ENCODE measurements at places on chromosomes 3 and 15.

GRCh38 chr3:100720426-100720825, 11.1 kb downstream of the TFG start:
- DNase-seq: no peak

DNA sequence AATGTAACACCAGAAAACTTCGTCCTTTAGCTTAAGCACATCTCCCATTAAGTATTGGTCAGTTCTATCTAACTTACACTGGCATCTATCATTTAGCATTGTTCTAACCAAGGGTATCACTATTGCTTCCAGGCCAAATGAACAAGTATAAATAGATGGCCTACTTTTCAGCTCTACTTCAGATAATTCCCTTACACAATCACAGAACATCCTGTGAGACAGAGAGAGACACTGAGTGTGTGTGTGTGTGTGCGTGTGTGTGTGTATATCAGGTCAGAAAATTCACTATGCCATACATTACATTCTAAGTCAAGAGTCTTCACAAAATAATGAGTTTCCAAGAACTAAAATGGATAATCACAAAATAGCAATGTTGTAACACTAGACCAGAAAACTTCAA, 39.1 kb downstream of the SCAPER start:
- DNase-seq: no peak

- no peak for DNase-seq
Measured at GRCh38 chr15:93179072-93179471, 90.1 kb upstream of the RGMA start.

DNA sequence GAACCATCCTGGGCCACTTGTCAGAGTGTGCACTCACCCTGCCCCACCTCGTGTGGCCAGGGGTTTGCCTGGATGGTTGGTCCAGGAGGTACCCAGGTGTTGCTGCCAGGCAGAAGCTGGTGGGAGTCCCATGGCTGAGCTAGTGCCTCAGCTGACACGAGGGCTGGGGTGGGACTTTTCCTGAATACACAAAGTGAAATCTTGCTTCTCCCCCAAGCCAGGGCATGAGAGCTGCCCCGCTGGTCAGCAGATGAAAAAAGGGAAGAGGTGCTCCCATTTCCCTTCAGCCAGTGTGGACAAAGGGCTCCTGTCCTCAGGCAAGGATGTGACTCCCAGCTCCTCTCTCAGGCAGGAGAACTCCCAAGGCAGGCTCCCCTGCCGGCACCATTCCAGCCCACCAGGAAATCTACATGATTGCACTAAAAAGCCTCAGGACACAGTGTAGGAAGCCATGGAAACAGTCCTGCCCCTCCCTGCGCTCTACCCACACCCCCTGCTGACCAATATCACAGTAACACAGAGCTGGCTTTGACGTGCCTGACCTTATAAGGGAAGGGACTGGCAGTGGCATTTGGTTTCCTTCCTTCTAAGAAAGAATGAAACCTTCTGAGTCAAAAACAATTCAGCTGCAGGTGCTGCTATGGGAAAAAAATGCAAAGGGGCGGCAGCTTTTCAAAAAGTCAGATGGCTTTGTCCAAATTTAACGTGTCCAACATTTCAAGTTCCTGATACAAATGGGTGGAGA, 33.9 kb downstream of the MYO5C start:
- DNase-seq: peak; percentile 69

DNA sequence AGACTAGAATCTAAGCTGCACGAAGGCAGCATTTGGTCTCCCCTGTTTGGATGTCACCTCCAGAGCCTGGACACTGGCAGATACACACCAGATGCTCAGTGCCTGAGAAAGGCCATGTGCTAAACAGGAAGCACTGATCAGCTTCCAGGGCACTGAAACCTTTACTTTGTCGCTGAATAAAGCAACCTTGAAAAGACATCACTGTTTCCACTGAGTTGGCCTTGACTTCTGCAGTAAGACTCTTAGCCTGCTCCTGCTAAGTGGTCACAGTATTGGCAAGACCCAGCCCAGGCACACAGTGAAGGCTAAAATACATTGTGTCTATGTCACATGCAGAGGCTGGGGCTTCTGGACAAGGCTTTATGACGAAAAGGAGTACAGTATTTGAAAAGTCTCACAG, 104.3 kb upstream of the ICE2 start:
- DNase-seq: no peak

DNA sequence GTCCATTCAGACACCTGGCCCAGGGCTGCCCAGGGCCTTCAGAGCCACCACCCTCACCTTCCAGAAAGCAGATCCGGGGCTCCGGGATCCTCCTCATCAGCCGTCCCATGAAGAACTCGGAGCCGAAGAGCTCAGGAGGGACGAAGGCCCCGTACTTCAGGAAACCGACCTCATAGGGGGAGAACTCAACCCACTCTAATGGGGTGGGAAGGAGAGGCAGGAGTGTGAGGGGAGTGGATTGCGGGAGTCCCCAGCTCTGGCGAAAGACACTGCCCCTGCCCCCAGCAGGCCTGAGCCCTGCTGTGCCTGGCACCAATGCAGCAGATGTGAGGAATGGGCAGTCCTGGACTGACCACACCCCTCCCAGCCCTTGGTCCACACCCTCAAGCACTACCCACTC, 22.6 kb downstream of the PLA2G4D start:
- no peak for DNase-seq

- no peak for DNase-seq
Measured at GRCh38 chr15:100726070-100726420, 123.7 kb downstream of the ASB7 start.

- DNase-seq: no peak
Measured at GRCh38 chr3:146090521-146090920, 70.5 kb downstream of the PLOD2 start.

- no peak for DNase-seq
Measured at GRCh38 chr3:39139442-39139841, 13.9 kb downstream of the CSRNP1 start.

GRCh38 chr3:78986416-78987101, 781.2 kb downstream of the ROBO1 start:
- DNase-seq: no peak

DNA sequence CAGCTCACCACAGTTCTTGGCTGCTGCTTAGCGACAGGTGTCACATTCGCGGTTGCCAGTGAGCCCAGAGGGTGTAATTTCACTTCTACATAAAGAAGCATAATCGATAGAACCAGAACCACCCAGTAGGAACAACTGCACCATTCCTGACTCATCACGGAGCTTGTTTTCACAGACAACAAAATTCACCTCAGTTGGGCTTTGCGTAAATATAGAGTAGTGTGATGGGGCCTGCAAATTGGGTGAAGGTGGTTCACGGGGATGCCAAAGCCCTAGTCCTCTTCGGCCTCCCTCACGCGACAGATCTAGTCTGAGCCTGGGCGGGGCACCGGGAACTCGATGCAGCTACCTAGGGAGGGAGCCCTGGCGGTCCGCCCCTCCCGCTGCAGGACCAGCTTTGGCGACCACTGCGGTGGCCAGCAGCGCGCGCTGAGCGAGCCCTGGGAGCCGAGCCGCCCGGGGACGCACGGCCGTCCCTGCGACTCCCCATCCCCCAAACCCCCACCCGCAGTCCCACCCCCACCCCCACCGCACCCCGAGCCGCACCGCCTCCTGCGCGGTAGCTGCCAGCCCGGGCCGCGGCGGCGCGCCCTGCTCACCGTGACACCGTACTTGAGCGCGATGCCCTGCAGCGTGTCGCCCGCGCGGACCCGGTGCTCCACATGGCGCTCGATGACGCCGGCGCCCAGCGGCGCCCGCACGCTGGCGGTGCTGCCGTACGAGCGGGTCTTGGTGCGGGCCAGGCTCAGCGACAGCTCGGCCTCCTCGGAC, 519 bp downstream of the LYSMD2 start:
- peak; percentile 39 for DNase-seq

GRCh38 chr15:93716615-93717231, 514.6 kb upstream of the MCTP2 start:
- no peak for DNase-seq

DNA sequence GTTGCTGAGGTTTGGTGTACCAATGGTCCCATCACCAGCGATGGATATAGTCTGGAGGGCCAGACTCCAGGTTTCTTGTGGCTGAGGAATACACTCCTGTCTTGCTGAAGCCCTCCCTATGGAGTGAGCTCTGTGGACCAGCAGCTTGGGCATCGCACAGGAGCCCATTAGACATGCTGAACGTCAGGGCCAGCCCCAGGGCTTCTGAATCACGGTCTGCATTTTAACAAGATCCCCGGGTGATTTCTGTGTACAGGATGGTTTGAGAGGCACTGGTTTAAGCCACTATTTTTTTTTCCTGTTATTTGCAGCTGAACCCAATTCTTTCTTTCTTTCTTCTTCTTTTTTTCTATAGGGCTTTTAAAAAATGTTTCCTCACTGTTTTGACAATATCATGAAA, 69.5 kb upstream of the XCR1 start:
- no peak for DNase-seq

DNA sequence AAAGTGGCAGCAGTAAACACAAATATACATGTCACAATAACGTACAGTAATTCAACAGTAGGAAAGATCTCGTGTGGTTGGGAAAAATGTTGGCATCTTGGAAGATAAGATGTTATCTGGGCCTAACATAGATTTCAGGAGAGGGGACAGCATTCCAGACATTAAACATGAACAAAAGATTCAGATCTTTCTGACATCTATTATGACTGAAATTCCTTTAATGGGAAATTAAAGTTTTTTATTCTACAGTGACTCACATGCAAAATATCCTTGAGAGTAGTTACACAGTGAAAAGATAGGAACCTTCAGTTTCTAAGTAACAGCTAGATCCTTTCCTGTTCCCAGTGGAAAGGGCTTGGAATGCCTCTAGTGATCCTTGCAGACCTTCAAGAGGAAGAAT, 9.2 kb downstream of the NDUFB5 start:
- no peak for DNase-seq

- DNase-seq: no peak
Measured at GRCh38 chr3:127535106-127535785, 55.3 kb downstream of the TPRA1 start.

GRCh38 chr3:41693799-41694198, 268.1 kb downstream of the ULK4 start:
- DNase-seq: no peak

- no peak for DNase-seq
Measured at GRCh38 chr3:110494093-110494490, 577.5 kb upstream of the NECTIN3 start.

- DNase-seq: no peak
Measured at GRCh38 chr3:118808723-118809122, 225.9 kb downstream of the IGSF11 start.

- no peak for DNase-seq
Measured at GRCh38 chr3:19748782-19749447, 185.1 kb downstream of the EFHB start.

GRCh38 chr15:73569361-73569760, 63.8 kb downstream of the NPTN start:
- no peak for DNase-seq

DNA sequence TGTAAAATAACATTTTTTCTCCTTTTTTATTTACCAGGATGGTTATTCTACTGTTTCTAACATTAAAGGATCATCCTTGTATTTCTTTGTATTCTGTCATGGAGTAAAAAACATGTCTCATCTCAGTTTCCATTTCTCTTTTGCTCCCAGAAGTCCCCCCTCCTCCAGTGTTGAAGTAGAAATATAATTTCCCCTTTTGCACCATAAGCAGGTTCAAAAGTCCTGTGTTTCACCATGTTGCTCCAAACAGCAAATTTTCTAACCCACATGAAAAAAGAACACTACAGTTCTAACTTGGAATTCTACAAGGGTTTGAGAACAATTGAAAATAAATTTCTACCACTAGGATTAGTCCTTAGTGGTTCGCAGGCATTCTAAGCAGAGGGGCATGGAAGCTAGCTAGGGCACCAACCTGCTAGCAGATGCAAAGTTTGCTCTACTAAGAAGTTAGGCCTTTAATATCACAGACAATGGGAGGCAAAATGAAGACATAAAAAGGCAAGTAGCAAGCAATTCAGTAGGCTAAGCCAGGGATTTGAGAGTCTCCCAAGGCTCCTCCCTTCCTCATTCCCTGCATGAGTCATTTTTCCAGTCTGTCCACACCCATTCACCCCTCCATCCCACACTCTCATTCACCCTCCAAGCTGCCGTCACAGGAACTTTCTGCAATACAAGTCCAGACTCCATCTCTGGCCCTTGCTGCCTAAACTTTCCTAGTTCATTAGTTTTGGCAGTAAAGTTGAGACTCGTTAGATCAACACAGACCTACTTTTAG, 2.3 kb upstream of the MBNL1 start:
- DNase-seq: no peak

- no peak for DNase-seq
Measured at GRCh38 chr3:114455432-114455831, 161.6 kb downstream of the TIGIT start.

GRCh38 chr3:43465109-43465508, 156.7 kb downstream of the ANO10 start:
- no peak for DNase-seq

GRCh38 chr15:62099094-62099601, 32.4 kb downstream of the C2CD4A start:
- no peak for DNase-seq

DNA sequence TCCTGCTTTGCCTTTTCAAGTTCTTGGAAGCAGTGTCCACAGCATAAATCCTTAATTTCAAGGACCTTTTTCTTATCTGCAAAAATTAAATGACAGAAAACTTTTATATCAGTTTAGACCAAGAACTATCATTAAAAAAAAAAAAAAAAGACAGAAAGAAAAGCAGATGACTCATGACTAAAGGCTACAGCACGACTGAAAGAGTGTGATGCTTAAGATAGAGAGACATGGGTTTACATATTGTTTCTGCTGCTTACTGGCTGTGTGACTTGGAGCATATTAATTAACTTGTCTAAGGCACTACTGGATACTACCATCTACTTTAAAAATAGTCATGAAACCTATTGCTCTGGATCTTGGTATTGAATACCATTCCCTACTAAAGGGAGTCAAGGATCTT, 62.3 kb downstream of the CEP152 start:
- no peak for DNase-seq

DNA sequence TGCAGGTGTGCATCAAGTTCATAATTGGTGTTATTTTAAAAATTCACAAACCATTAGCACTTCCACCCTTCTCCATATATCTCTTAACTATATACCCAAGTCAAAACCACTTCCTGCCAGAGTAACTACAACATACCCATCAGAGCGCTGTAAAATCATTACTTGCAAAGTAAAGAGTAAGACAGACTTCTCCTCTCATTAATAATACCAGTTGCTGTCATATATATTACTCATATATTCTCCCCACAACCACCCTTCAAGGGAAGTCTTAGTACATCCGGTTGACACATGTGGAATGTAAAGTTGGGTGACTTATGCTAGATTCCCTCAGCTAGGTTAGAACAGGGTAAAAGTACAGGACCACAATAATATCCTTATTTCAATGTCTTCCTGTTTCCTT, 5.6 kb downstream of the TERC start:
- DNase-seq: no peak

DNA sequence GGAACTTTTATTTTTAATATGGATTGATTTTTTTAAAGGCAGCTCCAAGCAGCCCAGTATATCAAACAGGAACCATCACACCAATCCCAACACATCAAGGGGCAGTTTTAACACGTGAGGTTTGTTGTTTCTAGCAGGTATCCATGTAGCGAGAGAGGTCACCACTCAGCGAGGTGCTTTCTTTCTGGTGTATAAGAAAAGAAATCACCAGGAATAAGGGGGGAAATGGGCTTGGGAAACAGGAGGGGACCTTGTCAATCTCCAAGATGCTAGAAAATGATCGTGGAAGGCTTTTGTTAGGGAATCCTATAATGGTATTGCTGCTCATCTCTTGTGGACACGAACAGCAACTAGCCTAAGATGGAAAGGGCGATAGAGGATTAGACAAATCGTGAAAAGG, 402.9 kb upstream of the ATP11B start:
- DNase-seq: no peak

Data from GM12891 (cell line).